ENCODE measurements at places on chromosomes 2 and 18.

DNA sequence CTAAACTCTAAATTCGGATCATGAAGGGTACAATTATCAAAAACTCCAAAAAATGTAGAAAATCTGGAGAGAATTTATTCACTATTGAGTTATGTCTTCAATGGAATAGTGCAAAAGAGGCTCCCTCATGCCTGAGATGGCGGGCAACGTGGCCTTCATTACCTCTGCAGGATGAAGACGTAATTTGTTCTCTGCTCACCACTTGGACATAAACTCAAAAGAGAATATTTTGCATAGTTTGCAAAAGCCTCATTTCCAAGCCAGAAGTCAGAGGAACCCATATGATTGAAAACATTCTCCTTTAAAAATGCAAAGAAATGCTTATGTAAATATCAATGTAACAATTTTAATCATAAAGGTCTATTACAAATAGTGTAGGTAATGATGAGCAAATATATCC, 58.7 kb downstream of the SLC25A12 start:
- no peak for DNase-seq

DNA sequence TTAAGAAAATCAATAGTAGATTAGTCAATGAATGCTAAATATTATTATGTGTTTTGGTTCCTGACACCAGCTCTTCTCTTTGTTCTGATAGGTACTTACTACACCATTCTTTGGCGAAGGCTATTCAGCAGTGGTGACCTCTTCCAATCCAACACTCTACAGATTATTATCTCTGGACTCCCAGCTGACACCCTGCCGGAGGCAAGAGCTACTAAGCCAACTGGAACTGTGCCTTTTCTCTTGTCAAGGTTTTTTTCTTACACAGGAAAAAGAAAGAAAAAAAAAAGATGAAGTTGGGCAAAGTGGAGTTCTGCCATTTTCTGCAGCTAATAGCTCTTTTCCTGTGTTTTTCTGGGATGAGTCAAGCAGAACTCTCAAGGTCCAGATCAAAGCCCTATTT, 11.7 kb downstream of the CDH7 start:
- DNase-seq, result peak; percentile 73

DNA sequence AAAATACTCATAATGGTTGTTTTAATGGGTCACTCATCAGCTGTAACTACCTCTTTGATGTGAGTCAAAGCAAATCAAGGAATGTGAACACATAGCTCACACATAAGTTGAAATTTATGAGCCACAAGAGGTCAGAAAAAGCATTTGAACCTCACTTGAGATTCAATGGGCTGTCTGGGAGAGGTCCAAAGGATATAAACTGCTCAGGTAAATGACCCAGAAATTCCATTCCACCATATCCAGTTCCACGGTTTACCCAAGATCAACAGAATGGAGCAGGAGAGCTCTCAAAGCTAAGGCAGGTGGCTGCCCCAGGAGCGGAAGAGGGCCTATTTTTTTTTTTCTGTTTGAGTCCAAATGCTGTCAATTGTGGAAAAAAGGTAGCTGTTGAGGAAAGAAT, 464.1 kb downstream of the TNS1 start:
- no peak for DNase-seq

GRCh38 chr18:62196980-62197379, 9.9 kb downstream of the RELCH start:
- no peak for DNase-seq

GRCh38 chr2:158967731-158968395, 577 bp upstream of the TANC1 start:
- peak; percentile 76 for DNase-seq

All from G401 (cell line).